Upper lobe of right lung (tissue), 1 donor: ENCODE measurements at places on chromosomes 13 and 19. TPM values are rescaled to one million over a fixed set of nuclear protein-coding genes. Genes with fewer than 3 reads are reported as not detected.

DNA sequence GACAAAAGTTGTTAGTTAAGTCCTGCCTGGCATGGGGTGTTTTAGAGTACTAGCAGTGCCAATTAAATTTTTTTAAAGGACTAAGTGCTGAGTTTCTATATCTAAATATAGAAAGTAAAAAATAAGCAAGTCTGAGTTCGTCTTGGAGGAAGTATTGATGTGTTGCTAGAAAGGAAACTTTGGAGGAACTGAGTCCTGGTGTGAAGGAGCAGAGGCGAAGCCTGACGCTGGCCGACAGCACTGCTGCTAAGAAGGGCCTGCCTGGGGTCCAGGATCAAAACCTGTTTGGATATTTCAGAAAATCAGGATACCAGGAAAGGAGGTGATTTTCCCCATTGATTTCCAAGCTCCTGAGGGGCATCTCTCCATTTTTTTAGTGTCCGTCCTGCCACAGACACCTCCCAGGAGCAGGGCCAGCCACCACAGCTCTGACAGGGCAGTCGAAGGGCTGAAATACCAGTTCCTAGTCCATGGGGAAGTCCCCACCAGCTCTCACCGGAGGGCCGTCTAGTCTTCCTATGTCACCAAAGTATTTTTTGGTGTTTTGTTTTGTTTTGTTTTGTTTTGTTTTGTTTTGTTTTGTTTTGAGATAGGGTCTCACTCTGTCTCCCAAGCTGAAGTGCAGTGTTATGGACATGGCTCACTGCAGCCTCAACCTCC, 38.2 kb upstream of the NPAS1 start:
- H3K4me1 ChIP-seq, result peaks cover 54% of the 10 kb centered on the region
- H3K4me3 ChIP-seq, result no peak overlapping the region

DNA sequence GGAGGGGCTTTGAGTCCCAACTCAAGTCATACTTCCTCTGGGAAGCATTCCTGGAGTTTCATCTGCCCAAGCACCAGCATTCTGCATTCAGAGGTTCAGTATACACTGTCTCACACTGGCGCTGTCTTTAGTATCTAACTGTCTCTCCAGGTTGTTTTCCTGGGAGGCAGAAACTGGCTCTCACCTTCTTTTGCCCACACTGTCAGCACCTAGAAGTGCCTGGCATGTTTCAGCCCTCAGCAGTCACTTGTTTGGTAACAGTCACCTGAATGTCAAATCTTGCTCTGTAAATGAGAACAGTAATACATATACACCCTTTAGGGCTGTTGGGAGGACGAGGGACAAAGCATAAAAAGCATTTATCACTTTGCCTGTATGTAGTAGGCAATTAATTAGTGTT, 339.6 kb downstream of the UQCRFS1 start:
- peaks cover 4% of the 10 kb centered on the region for H3K27me3 ChIP-seq
- no peak for DNase-seq
- no peak overlapping the region for H3K4me3 ChIP-seq

- no peak for DNase-seq
- no peaks in the 10 kb centered on the region for H3K4me1 ChIP-seq
- H3K27me3 ChIP-seq, result no peaks in the 10 kb centered on the region
- no peaks in the 10 kb centered on the region for H3K36me3 ChIP-seq
These were observed 10.6 kb upstream of the MTRF1 start for GRCh38 chr13:41273831-41274441.

- no peaks in the 10 kb centered on the region for H3K27me3 ChIP-seq
- no peaks in the 10 kb centered on the region for H3K4me1 ChIP-seq
- H3K4me3 ChIP-seq, result no peak overlapping the region
- no peak for DNase-seq
- H3K27ac ChIP-seq, result no peak overlapping the region
These were observed 14.0 kb downstream of the ZNF114 start for GRCh38 chr19:48283908-48284307.

- H3K4me3 ChIP-seq, result no peak overlapping the region
- H3K27me3 ChIP-seq, result no peaks in the 10 kb centered on the region
- H3K27ac ChIP-seq, result no peak overlapping the region
- no peak for DNase-seq
- peaks cover 13% of the 10 kb centered on the region for H3K4me1 ChIP-seq
These were observed 185.3 kb downstream of the LHFPL6 start for GRCh38 chr13:39417643-39418042.

- peaks cover 29% of the 10 kb centered on the region for H3K4me1 ChIP-seq
- no peak for DNase-seq
- H3K27me3 ChIP-seq, result no peaks in the 10 kb centered on the region
- peak overlapping the region; percentile 18 for H3K27ac ChIP-seq
- no peaks in the 10 kb centered on the region for H3K36me3 ChIP-seq
- H3K4me3 ChIP-seq, result no peak overlapping the region
These were observed 7.5 kb downstream of the DOCK9 start for GRCh38 chr13:98970330-98970729.

The YJEFN3 gene
- 6.4 TPM for total RNA-seq

The TBXA2R gene
- 4.7 TPM for total RNA-seq
